ENCODE measurements at places on chromosomes 2 and 18.

GRCh38 chr18:731185-731584 lies 18.8 kb upstream of the ENOSF1 start:
- DNase-seq: no peak

GRCh38 chr2:99801327-99801901 lies 311.6 kb upstream of the REV1 start:
- DNase-seq: no peak

- no peak for DNase-seq
Measured at GRCh38 chr2:139946690-139947089, 1166.5 kb upstream of the NXPH2 start.

- DNase-seq: no peak
Measured at GRCh38 chr18:2687390-2688001, 32.0 kb downstream of the SMCHD1 start.

DNA sequence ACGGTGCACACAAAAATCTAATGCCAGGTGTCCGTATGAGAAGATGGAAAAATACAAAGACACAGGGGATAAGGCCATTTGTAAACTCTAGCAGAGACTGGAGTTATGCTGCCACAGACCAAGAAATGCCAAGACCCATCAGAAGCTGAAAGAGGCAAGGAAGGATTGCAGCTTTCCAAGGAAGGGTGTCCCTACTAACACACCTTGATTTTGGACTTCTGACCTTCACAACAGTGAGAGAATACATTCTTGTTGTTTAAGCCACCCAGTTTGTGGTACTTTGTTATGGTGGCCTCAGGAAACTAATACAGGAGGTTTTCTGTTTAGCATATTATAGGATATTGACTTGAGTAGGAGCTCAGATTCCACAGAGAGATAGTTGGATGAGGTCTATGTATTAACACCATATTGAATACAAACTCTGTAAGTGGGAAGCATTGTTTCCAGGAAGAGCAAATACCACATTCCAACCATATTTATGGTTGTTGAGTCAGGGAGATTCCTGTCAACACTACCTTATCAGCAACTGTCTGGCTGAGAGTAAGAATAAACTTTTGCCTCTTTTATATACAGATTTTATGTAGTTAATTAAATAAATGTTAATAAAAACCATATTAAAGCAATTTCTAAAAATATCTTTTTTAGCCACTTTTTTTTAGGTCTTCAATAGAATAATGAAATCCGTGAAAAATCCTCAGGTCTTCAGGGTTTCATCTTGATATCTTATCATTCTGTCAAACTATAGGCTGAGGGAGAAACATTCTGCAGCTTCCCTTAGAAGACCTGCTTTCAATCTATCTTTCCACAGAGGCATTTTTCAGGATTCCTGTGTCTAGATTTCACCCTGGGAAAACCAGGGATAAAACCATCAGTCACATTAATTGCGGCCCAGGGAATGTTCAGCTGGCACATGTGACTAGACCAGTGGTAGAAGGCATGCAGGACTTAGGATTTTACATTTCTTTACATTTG lies 35.4 kb upstream of the HNMT start:
- DNase-seq: no peak

GRCh38 chr2:118197011-118197675 lies 108.9 kb downstream of the INSIG2 start:
- DNase-seq: no peak

DNA sequence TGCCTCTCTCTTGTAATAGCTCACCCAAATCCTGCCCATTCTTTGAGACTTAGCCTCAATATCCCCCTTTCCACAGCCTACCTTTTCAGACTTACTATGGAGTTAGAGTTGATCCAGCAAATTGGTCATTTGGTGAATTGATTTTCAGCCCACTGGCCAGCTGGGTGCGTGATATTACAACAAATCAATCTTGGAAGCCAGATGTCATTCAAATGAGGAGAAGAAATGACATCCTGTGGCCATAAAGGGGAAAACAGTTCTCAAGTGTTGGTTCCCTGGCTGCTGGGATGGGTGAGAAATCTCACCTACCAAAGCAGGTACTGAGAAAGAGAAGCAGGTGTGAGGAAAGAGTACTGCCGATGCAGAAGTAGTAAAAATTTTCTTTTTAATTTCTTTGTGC lies 36.7 kb upstream of the FOXI3 start:
- DNase-seq: no peak

GRCh38 chr18:79637921-79638909 lies 41.4 kb upstream of the CTDP1 start:
- no peak for DNase-seq

GRCh38 chr2:29195796-29196195 lies 80.6 kb downstream of the CLIP4 start:
- DNase-seq: no peak

DNA sequence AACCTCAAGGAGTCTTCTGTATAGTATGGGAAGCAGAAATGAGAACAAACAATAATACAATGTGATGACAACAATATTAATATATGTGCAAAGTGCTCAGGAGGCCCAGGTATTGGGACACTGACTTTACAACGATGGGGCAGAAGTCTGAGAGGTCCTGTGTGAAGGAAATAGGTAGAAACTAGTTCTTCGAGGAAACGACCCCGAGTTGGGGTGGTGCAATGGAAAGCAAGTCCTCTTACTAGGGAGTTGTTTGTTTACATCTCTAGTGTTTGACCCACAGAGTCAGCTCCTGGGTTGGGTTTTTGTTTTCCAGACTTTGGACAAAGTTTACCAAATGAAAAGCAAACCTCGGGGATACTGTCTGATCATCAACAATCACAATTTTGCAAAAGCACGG lies 16.2 kb downstream of the CASP8 start:
- DNase-seq: no peak

DNA sequence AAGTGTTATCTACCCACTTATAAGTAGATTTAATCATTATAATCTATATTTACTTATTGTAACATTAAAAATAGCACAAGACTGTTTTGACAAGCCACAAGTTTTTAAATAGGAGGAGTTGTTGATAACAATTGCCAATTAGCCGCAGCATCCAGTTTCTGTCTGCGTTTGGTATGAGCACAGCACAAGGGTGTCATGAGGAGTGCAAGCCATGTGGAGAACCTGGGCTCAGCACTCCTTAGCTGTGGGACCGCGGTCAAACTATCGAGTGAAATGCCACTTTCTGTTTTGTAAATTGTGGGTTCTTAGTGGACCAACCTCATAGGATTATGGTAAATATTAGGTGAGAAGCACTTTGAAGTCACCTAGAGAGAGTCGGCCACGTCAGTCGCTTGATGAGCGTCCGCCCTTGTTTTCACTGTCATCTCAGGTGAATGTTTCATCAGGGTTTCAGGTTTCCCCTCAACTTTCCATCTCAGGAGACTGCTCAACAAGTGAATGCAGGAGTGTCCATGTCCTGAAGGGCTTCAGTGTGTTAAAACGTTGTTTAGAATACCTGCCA lies 294.5 kb downstream of the ZNF407 start:
- DNase-seq: no peak

DNA sequence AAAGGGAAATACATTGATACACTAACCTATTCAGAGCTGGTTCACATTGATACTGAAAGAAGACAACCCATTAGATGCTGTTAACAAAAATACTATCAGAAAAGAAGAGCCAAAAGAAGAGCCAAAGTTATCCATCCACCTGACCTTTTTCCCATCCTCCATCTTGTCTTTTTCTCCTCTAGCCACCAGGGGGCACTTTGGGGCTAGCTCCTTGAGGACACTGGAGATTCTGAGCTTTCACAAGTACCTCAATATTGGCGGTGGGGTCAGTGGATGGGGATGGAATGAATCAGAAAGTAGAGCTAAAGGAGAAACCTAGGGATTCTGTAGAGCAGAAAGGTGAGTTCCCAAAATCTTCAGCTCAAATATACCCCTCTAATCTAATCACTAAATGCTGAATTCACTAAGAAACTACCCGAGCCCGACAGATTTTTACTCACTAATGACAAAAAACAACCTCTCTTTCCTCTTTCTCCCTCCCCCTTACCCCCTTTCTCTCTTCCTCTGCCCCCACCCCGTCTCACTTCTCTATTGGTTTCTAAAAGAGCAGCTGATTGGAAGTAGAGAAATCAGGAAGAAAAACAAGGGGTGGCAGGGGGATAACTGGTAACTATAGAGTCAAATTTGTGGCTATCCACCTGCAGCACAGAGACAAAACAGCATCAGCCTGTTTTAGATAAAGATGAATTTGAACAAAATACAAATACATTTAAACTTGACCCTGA lies 203.3 kb downstream of the TCF4 start:
- DNase-seq: no peak

DNA sequence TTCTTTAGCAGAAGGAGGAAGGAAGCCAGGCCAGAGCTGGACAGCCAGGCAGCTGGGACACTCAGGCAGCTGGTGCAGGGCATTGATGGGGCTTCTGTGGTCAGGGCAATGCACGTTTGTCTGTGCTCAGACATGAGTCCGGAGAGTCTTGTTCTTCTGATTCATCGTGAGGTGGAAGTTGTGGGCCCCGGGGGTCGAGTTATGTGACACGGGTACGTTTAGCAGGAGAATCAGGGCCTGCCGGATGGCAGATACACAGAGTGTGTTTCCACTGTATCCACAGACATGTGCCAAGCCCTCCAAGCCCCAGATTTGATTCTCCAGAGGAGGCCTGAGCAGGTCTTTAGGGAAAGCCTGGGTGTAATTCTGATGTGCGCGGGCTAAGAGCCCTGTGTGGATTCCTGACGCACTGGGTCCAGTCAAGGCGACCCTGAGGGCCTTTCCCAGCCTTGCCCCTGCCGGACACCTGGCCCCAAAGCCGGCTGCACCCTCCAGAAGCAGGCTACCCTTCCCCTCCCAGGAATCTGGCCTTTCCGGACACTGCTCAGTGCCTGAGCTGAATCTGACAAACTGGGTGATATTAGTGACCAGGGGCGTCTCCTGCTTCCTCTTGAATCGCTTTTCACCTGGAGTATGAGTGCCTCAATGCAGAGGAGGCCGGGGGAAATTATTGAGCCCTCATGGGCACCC lies 10.1 kb downstream of the ARHGEF4 start:
- DNase-seq: no peak

DNA sequence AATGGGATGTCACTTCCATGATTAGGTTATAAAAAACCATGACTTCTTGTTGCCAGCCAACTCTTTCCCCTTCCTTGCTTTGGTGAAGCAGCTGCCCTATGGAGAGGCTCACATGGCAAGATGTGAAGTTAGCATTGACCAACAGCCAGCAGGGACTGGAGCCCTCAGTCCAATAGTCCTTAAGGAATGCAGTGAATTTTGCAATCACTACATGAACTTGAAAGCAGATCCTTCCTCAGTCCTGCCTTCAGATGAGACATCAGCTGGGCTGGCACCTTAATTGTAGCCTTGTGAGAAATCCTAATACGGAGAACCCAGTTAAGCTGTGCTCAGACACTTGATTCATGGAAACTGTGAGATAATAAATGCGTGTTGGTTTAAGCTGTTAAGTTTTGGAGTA lies 61.8 kb downstream of the ATP8B1 start:
- DNase-seq: no peak

DNA sequence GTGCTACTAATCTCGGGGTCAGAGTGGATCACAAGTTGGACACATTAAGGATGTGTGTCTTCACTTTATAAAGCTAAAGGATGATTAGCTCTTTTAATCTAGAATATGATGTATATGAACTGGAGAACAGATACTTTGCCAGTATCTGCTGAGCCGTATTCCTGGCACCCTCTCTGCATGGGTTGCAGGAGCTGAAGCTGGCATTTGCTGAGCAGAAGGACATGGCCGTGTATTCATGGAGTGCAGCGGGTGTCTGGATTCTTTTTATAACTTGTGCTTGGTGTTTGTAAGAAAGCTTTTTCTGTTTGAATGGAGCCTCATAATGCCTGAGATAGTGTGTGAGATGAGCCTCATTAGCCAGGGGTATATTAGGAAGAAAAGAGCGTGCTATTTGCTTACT lies 103.9 kb upstream of the MCFD2 start:
- DNase-seq: no peak

- DNase-seq: no peak
Measured at GRCh38 chr2:205755923-205756322, 73.6 kb downstream of the NRP2 start.

DNA sequence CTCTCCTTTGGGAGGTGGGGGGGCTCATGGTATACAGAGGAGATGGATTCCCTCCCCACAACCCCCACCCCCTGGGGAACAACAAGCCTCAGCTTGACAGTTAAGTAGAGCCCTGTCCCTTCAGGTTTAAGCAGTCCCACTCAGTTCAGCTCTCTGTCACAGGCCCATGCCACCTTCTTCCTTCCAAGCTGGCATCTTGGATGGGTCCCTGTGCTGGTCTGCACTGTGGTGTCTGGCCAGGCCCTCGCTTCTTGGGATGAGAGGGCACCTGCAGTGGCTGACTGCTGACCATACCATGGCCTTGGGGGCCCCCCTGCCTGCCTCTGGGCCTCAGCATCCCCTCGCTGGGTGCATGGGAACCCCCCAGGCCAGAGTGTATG lies 20.4 kb upstream of the GPR17 start:
- no peak for DNase-seq

DNA sequence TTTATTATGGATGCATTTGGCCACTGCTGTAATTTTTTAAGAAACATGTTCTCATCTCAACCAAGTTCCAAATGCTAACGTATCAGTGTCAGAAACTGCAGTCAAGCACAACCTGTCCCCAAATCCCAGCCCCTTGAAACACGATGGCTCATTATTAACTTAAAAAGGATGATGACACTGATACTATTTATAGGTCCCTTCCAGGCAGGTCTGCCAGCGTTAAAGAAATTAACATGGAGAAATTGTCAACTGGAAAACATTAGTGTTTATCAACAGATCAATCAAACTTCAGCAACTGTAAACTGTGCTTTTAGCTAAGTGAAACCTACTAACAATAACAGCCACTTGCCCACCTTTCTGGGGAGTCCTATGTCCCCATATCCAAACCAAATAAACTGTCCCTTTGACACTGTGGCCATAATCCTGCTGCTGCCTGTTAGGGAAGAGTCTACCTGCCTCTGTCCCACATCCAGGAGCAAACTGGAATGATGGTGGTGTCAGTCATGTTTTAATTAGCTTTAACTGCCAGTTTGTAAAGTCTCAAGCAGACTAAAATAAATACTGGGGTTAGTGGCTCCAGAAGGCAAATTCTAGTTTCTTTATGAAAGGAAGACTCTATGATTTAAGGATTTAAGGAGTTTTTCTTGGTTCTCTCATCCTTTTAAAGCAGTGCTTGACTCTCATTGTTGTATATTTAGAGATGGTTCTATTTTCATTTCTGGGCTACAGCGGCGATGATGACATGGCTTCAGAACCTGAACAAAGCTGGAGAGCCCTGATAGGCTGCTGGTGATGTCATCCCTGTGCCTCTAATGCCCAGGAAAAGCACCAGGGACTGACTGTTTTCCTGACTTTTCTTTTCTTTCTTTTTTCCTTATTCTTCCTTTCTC lies 583.6 kb upstream of the PIK3C3 start:
- no peak for DNase-seq

GRCh38 chr2:217413193-217413592 lies 553.3 kb upstream of the TNP1 start:
- DNase-seq: no peak

- DNase-seq: no peak
Measured at GRCh38 chr2:28164280-28164801, 228.3 kb upstream of the FOSL2 start.

DNA sequence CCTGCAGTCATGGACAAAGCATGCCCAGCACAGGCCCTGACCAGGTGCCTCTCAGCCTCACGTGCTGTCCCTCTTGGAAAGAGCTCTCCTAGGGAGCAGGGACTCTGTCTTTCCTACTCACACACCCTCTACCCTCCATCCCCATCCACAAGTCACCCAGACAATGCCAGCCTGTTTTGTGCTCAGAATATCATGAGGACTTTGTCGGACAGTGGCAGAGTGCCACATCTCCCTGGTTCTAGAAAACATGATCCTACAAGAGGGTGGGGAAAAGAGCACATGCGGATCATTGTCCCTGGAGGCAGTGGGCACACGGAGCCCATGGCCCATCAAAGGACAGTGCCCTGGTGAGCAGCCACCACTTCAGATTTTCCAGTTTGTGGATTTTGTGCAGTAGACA lies 3.7 kb upstream of the MAL start:
- no peak for DNase-seq
